GM23338 (cell line): ENCODE measurements at places on chromosomes 3 and 15.
A peak's percentile ranks its signal among the peaks of the same experiment; 100 is the strongest.

GRCh38 chr3:8557298-8557697 is 55.7 kb downstream of the LMCD1 start:
- DNase-seq, result no peak

- no peak for DNase-seq
Measured at GRCh38 chr15:72965671-72966070, 86.6 kb upstream of the NEO1 start.

DNA sequence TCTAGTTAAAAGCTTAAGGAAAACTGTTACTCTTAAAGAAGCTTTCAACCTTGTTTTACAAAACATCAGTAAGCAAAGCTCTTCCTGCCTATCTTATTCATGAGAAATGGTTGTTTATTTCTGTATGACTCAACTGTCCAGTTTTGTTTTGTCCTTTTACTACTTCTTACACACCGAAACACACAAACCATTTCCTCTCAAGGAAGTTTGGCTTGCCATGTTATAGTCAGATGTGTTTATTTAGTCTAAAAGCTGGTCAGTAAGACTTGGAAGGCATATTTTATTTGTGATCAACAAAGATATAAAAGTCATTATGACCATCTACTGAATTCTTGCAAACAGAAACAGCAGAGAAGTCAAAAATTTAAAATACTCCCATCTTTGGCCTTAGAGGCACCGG is 53.2 kb upstream of the RBSN start:
- DNase-seq, result no peak

GRCh38 chr3:154168998-154169795 is 48.0 kb downstream of the ARHGEF26 start:
- no peak for DNase-seq

DNA sequence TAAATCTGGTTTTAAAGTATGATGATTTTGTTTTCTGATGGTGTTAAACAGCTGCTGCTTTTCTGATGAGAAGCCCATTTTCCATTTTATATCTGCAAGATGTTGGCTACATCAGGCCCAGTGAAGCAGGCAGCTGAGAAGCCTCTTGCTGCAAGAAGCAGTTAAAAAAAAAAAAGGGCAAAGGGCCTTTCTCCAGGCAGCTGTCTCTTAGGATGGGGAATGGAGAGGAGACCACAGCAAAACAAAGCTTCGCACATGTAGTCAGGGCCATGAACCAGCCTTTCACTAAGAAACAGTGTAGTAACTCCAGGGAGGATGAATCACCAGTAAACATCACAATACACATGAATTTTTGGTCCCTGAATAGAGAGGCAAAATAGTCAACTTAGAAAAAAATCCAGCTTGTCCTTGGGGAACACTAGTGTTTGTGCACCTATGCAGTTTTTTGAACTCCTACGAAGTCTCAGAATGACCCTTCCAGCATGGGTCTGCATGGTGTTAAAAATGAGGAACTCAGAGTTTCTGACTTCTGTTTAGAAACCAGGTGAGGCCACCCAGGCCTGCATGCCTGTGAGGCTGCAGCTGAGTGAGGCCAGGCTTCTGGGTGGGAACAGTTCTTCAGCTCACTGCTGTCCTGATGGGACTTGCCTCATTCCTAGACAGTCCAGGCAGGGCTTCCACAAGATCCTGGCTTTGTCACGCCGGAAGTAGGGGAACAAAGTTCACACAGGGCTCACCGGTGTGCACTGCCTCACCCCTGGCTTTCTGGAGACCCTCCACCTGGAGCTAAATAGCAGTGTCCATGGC is 518.7 kb downstream of the MCTP2 start:
- DNase-seq, result no peak

- no peak for DNase-seq
Measured at GRCh38 chr15:71151081-71151480, 35.8 kb downstream of the THSD4 start.

- DNase-seq, result no peak
Measured at GRCh38 chr15:85525755-85526154, 145.4 kb downstream of the AKAP13 start.

- DNase-seq, result no peak
Measured at GRCh38 chr3:13210221-13210975, 137.2 kb upstream of the IQSEC1 start.

- no peak for DNase-seq
Measured at GRCh38 chr3:190807719-190808375, 54.6 kb downstream of the GMNC start.

- DNase-seq, result no peak
Measured at GRCh38 chr15:77311618-77312398, 108.1 kb downstream of the PEAK1 start.

- peak; percentile 93 for DNase-seq
Measured at GRCh38 chr3:39404943-39405686, 1.4 kb upstream of the RPSA start.

- DNase-seq, result no peak
Measured at GRCh38 chr15:88321271-88321670, 64.7 kb upstream of the NTRK3 start.

- no peak for DNase-seq
Measured at GRCh38 chr3:13425689-13426088, 5.6 kb upstream of the NUP210 start.

GRCh38 chr3:124995460-124995994 is 60.3 kb downstream of the HEG1 start:
- peak; percentile 86 for DNase-seq

GRCh38 chr15:91385311-91385710 is 285.3 kb downstream of the SV2B start:
- DNase-seq, result no peak

DNA sequence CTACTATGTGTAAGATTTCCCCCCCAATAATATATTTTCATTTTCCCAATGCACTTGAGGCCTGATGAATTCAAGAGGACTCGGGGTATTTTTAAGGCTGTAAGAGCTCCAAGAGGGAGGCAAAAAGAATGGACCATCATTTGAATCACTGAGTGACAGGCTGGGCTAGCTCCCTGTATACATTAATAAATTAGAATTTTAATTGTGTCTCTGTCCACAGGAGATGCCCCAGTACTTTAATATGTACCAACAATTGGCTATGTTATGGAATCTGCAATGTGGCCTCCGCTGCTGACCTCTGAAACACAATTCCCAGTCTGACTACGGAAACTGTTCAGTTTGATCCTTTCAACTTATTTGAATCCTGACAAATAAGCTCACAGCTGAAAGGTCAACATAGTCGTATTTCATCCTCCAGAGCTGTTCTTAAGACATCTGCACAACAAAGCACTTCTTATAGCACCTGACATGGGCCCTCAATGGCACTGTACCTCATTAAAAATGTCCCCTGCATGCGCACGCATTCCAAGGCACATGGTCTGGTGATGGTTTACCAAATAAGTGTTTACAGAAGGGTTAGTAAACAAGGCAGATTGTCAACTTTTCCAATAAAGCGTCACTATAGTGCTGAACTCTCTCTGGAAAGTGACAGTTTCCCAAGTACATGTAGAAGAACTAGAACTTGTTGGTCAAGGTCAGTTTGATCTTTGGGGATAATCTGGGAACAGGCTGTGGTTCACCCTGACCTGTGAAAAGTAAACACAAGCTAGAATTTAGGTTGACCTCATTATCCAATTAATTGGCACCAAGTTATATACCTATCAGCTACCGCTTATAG is 472.9 kb downstream of the FOXP1 start:
- DNase-seq, result no peak

DNA sequence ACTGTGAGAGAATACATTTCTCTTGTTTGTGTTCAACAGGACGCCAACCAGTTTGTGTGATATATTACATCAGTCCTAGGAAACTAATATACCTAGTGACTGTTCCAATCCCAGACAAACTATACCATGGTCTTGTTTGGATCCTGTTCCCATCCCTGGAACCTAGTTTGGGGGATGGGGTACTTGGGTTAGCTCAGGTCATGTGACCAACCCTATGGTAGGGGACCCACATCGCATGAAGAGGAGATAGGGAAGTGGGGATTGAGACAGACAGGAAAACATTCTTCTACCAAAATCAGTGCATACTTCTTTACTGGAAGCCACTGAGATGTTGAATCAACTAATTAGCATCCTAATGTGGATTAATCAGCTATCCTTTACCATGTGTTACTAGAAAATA is 146.1 kb downstream of the THSD4 start:
- no peak for DNase-seq

- no peak for DNase-seq
Measured at GRCh38 chr15:70558406-70559264, 204.7 kb downstream of the UACA start.

GRCh38 chr3:30655187-30655812 is 48.9 kb downstream of the TGFBR2 start:
- no peak for DNase-seq

DNA sequence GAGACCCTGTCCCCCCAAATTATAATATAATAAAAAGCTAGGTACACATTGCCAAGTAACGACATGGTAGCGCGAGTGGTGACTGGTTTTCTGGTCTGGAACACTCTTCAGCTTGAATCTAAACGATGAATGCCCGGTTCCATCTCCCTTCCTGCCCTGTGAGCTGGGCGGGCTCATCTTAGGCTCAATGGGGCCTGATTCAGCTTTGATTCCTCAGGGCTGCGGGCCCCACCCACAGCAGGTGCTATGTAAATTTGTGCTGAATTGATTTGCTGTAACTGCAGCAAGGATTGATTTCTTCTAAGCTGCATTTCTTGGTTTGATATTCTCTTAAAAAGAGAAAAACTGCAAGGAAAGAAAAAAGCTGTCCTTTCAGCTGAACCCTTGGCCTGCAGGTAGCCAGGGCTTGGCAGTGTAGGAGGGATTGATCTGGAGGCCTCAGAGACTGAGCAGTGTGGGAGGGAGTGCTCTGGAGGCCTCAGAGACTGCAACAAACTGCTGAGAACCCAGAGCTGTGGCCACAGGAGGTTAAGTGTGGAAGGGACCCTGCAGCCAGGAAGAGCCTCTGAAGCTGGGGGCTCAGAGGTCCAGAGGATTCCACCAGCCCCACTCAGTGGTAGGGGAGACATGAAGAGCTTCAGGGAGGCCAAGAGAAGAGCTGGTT is 231.6 kb downstream of the XXYLT1 start:
- DNase-seq, result no peak

GRCh38 chr15:89419370-89419984 is 76.9 kb downstream of the RHCG start:
- DNase-seq, result peak; percentile 94

DNA sequence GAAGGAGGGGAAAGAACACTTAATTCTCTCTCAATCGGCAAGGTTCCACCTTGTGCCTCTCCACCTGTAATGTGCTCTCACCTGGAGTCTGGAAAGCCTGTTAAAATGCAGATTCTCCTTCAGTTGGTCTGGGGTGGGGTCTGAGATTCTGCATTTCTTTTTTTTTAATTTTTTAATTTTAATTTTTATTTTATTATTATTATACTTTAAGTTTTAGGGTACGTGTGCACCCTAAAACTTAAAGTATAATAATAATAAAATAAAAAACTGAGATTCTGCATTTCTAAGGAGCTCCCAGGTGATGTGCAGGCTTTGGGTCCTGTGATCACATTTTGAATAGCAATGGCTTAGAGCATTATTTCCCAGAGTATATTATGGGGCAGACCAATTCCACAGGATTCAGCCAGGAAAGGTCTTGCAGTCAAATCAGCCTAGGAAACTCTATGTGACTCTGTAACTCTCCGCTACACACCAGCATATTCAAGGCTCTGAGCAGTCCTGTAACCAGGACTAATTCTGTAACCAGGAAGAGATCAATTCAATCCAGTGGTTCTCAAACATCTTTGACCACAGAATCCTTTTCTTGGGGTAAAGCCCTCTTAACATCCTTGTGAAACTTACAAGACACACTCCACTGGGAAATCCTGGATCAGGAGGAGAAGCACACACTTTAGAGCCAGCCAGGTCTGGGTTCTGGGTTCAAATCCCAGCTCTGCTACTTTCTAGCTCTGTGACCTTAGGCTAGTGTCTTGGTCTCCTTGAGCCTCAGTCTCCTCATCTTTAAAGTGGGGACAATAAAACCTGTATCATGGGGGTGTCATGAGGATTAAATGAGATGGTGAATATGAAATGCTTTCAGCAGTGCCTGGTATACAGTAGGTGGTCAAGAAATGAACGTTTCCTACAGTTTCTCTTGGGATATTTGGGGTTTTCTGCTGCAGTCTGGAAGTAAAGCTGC is 62.3 kb upstream of the SEC13 start:
- no peak for DNase-seq
